ENCODE measurements at places on chromosomes 6 and 20. TPM values are rescaled to one million over a fixed set of nuclear protein-coding genes. Genes with fewer than 3 reads are reported as not detected.

DNA sequence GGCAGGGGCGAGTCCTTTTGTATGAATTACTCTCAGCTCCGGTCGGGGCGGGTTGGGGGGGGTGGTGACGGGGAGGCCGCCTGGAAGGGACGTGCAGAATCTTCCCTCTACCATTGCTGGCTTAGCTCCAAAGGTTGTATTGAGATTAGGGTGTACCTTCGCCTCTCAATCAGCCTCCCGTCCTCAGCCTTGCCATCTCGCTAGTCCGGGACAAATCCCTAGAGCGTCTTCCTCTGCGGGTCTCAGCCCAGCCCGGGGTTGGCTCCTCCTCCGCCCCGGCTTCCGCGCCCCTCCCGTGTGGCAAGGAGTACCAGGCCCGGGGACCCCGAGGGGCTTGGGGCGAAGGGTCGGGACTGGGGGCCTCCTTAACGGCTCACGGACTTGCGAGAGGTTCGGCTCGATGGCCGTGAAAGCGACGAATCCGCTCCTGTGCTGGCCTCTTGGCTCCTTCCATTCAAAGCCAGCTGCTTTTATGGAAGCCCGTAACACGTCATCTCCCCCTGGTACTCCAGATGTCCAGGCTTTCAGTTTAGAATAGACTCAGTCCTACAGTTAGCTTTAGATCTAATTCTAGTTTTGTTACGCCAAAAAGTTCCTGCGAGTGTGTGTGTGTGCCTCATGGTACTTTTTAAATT lies 636 bp upstream of the EEF1A1 start:
- DNase-seq, result peak; percentile 80

The QKI gene
- 201 TPM for polyA plus RNA-seq

DNA sequence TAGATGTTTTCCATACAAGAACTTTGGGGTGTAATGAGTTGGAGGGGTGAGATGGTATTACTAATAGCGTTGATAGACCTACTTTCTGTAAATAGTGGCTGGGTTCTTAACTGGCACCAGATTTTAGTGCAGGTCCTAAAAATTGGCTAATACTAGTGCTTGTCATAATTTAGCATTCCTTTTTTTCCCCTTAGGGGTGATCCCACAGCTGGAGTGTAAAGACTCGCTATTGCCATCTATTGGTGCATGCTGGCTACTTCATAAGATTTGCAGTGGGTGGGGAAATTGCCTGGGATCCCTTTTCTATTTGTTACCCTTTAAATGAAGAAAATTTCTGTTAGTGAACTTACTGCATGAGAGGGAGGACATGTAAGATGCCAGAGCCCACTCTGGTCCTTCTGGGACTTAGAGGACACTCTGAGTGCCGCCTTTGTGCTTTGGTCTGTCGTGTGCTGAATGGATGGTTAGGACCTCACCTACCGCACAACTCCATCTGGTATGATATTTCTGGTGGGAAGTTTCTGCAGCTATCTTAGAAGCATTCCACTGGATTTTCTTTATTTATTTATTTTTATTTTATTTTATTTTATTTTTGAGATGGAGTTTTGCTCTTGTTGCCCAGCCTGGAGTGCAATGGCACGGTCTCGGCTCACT lies 195.5 kb downstream of the JARID2 start:
- no peak for DNase-seq

The ZNF165 gene
- 4.1 TPM for polyA plus RNA-seq

- DNase-seq, result no peak
Observed at GRCh38 chr6:113208726-113209125, 648.4 kb upstream of the MARCKS start.

The ZSCAN16 gene
- polyA plus RNA-seq, result 12.0 TPM

- no peak for DNase-seq
Observed at GRCh38 chr6:15132167-15132566, 113.7 kb upstream of the JARID2 start.

DNA sequence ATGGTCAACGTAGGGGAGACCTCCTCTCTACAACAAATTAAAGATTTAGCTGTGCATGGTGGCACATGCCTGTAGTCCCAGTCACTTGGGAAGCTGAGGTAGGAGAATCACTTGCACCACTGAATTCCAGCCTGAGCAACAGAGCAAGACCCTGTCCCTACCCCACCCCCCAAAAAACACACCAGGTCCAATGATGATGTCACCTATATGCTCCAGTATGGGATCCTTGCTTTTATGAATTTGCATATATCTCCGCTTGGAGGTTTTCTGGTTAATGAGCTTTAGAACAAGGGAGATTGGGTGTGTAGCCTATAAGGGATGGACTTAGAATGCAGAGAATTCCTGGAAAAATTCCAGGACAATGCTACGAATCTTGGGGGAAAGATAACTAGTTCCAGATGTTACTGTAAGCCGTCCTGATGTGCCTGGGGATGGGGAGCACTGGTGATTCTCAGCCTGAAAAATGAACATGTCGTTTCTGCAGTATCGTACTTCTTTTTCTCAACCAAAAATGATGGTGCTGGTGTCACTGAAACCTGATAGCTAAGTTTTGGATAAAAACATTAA lies 61.1 kb downstream of the ZBTB2 start:
- peak; percentile 62 for DNase-seq

All from renal pelvis (tissue), 12 donors.